Neural progenitor cell (in vitro differentiated cells): ENCODE measurements at places on chromosomes 5 and 9. TPM values are rescaled to one million over a fixed set of nuclear protein-coding genes. Genes with fewer than 3 reads are reported as not detected.
A peak's percentile ranks its signal among the peaks of the same experiment; 100 is the strongest.

Gene NUTM2G
- total RNA-seq: not detected in 2 replicates

Gene GGTA1
- not detected in 2 replicates for total RNA-seq

Gene STPG3
- not detected in 2 replicates for total RNA-seq

Gene IL7R
- not detected in 2 replicates for total RNA-seq

Gene SOHLH1
- total RNA-seq: not detected in 2 replicates

Gene GCNT4
- 0.17 and 0.25 TPM in 2 replicates for total RNA-seq

- no peak overlapping the region for H3K27ac ChIP-seq
- peak; percentile 6 for DNase-seq
- no peaks in the 10 kb centered on the region for H3K27me3 ChIP-seq
Observed at GRCh38 chr5:13246053-13246452, 698.4 kb downstream of the DNAH5 start.

- no peaks in the 10 kb centered on the region for H3K27me3 ChIP-seq
- no peak overlapping the region for H3K4me3 ChIP-seq
- no peak overlapping the region for H3K27ac ChIP-seq
- no peak for DNase-seq
Observed at GRCh38 chr5:9313751-9314150, 232.1 kb downstream of the SEMA5A start.

DNA sequence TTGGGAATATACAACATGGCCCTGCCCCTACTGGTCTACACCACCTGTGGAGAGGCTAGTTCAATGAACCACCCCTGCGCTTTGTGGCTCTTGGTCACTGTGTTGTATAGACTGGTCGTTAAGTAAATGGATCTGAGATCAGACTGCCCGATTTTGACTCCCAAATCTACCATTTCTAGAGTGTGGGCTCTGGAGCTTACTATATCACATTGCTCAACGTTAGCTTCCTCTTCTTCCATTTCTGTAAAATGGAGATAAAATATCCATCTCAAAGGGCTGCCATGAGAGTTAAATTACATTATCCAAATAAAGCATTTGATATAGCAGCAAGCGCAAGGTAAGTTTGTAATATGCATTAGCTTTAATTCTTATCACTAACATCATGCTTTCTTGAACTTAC, 52.7 kb upstream of the IFNK start:
- no peak overlapping the region for H3K4me3 ChIP-seq
- H3K36me3 ChIP-seq: no peaks in the 10 kb centered on the region
- no peak for DNase-seq

DNA sequence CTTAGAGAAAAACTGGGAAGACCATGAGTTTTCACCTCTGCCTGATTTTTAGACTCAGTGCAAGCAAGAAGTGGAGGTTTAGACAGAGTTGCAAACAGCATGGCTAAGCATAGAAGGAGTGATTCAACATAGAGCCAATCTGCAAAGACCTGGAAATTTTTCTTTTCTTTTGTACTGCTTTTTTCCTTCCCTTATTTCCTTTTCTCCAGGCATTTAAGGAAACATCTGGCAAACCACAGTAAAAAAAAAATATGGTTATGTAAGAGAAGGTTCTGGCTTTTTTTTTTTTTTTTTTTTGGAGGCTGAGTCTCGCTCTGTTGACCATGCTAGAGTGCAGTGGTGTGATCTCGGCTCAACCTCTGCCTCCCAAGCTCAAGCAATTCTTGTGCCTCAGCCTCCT, 16.6 kb upstream of the DCAF12 start:
- no peak overlapping the region for H3K27ac ChIP-seq
- H3K27me3 ChIP-seq: no peaks in the 10 kb centered on the region
- no peaks in the 10 kb centered on the region for H3K36me3 ChIP-seq
- no peaks in the 10 kb centered on the region for H3K4me1 ChIP-seq
- no peak for DNase-seq

DNA sequence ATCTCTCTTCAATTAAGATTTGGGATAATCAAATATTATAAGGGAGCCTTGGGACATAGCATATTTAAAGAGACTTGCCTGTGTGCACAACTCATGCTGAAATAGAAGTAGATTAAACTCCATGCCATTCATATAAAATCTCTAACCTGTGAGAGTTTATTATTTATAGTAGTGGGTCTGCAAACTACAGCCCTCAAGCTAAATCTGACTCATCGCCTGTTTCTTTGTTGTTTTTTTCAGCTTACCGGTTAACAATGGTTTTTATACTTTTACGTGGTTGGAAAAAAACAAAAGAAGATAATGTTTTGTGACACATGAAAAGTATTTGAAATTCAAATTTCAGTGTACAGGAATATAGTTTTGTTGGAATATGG, 61.9 kb upstream of the GHR start:
- no peak overlapping the region for H3K27ac ChIP-seq
- DNase-seq: no peak
- no peaks in the 10 kb centered on the region for H3K36me3 ChIP-seq
- H3K4me1 ChIP-seq: peaks cover 18% of the 10 kb centered on the region
- no peaks in the 10 kb centered on the region for H3K27me3 ChIP-seq
- no peak overlapping the region for H3K4me3 ChIP-seq

- no peaks in the 10 kb centered on the region for H3K4me1 ChIP-seq
- peak overlapping the region; percentile 41 for H3K4me3 ChIP-seq
- peak; percentile 85 for DNase-seq
- no peaks in the 10 kb centered on the region for H3K36me3 ChIP-seq
Observed at GRCh38 chr5:43007911-43008362, 32.2 kb downstream of the ANXA2R start.

DNA sequence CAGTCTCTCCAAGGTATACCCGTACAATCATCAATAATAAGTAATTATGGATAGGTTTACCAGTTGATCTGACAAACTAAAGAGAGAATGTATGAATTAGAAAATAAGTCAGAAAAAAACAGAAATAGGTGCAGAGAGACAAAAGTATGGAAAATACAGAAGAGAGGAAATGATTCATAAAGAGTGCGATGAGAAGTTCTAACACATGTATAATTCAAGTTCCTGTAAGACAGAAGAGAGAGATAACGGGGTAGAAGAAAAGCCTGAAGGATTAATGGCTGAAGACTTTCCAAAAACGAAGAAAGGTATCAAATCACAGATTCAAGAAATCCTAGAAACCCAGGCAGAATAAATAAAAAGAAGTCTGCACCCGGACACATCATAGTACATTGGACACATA, 16.2 kb upstream of the SMU1 start:
- H3K27me3 ChIP-seq: peaks cover 9% of the 10 kb centered on the region
- DNase-seq: no peak
- H3K36me3 ChIP-seq: no peaks in the 10 kb centered on the region
- no peaks in the 10 kb centered on the region for H3K4me1 ChIP-seq
- no peak overlapping the region for H3K27ac ChIP-seq

DNA sequence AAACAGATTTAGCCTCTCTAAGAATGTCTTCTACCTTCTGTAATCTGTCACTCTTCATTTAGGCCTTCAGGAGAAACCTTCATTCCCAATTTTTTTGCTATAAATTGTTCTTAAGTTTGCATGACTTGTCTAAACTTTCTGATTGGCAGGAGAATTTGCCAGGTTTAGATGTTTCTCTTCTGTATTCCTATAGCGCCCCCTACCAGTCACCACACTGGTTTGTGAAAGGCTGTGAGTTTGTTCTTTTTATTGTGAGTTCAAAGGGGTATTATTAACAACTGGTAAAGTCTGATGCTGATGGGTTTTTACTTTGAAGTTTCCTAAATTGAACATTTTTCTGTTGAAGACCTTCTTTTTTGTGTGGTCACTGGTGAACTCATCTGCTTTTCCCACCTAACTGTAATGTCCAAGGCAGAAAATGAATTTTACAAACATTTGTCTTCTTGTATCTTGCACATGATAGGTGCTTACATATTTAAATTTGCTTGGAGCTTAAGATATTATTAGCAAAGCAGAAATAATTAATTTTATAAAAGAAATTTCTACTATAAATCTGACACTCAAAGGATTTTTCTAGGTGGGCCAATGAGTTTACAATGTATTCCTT, 18.4 kb upstream of the F2RL2 start:
- peak; percentile 89 for DNase-seq
- no peaks in the 10 kb centered on the region for H3K4me1 ChIP-seq
- H3K27me3 ChIP-seq: no peaks in the 10 kb centered on the region
- no peak overlapping the region for H3K4me3 ChIP-seq
- no peaks in the 10 kb centered on the region for H3K36me3 ChIP-seq
- H3K27ac ChIP-seq: no peak overlapping the region

GRCh38 chr9:117180896-117181445, 233.9 kb downstream of the ASTN2 start:
- peaks cover 9% of the 10 kb centered on the region for H3K4me1 ChIP-seq
- no peaks in the 10 kb centered on the region for H3K27me3 ChIP-seq
- DNase-seq: no peak
- H3K36me3 ChIP-seq: no peaks in the 10 kb centered on the region

DNA sequence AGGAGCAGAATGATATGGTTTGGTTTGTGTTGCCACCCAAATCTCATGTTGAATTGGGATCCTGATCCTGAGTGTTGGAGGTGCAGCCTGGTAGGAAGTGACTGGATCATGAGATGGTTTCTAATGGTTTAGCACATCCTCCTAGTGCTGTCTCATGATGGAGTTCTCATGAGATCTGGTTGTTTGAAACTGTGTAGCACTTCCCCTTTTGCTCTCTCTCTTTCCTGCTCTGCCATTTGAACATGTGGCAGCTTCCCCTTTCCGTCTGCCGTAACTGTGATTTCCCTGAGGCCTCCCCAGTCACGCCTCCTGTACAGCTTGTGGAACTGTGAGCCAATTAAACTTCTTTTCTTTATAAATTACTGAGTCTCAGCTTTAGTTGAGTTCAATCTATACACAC, 756.8 kb upstream of the CDH6 start:
- no peak for DNase-seq
- no peaks in the 10 kb centered on the region for H3K4me1 ChIP-seq
- H3K27ac ChIP-seq: no peak overlapping the region
- H3K36me3 ChIP-seq: no peaks in the 10 kb centered on the region
- H3K4me3 ChIP-seq: no peak overlapping the region
- H3K27me3 ChIP-seq: no peaks in the 10 kb centered on the region

GRCh38 chr9:6106711-6107339, 91.4 kb upstream of the RANBP6 start:
- H3K4me3 ChIP-seq: no peak overlapping the region
- H3K36me3 ChIP-seq: no peaks in the 10 kb centered on the region
- peak; percentile 65 for DNase-seq
- no peak overlapping the region for H3K27ac ChIP-seq
